ENCODE measurements at places on chromosomes 16 and 17.

DNA sequence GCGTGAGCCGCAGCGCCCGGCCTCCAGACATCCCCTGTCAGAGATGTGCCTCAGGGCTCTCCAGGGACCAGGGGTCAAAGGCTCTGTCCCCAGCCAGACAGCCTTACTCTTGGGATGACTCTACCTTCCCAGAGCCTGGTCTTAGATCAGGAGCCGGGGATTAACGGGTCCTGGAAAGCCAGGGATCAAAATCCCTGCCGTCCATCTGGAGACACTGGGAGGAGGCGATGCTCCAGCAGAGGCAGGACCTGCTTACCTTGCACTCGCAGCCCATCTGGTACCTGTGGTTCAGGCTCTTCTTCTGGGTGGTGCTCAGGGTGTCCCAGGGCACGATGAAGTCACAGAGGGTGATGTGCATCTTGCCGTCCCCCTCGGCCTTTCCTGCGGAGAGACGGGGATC, 16.7 kb upstream of the USP36 start:
- no peak for DNase-seq

DNA sequence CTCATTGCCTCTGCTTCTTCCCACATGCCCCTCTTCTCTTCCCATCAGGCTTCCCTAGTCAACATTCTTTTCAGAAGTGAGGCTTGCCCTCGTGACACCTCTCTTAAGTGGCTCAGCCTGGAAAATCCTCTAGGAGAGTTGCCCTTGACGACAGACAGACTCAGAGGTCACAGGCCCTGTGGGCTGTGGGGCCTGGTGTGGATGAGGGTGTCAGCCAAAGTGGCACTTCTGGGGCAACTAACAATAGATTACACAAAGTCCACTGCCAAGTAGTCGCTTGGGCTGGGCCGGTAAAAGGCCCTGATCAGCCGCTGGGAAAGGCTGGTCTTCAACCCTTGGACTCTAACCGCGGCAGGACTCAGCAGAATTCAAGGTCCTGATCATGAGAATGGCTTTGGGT, 33.7 kb upstream of the METTL16 start:
- DNase-seq: no peak

DNA sequence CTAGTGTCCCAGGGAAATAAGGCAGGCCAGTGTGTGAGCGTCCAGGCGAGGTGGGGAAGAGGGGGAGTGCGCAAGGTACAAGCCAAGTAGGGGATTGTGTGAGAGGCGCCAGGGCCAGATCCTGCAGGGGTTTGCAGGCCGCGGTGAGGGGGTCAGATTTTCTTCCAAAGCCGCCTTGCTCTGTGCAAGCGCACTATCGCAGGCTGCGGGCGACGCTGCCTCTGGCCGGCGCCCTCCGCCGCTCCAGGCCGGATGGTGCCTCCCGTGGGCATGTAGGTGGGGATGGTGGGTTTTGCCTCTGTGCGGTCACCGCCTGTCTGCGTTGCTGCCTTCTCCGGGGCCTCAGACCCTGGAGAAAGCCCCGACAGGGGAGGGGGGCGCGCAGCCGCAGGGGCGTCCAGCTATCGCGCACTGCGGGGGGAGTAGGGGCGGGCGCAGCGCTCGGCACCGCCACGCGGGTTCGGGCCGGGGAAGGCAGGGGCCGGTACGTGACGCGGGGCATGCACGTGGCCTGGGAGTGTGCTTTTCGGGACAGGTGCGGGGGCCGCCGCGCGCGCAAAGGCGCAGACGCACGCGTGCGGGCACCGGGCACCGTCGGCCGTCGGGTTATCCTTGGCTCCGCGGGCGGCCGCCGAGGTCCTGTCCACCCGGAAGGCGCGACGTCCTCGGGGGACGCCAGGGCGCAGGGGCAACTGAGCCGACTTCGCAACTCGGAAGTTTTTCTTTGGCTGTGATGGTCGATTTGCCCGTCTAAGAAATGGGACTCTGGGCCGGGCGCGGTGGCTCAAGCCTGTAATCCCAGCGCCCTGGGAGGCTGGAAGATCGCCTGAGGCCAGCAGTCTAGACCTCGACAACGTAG, 1.1 kb upstream of the HAPSTR1 start:
- peak; percentile 38 for DNase-seq

- DNase-seq: peak; percentile 38
Measured at GRCh38 chr17:57085448-57086068, 512 bp downstream of the AKAP1 start.

DNA sequence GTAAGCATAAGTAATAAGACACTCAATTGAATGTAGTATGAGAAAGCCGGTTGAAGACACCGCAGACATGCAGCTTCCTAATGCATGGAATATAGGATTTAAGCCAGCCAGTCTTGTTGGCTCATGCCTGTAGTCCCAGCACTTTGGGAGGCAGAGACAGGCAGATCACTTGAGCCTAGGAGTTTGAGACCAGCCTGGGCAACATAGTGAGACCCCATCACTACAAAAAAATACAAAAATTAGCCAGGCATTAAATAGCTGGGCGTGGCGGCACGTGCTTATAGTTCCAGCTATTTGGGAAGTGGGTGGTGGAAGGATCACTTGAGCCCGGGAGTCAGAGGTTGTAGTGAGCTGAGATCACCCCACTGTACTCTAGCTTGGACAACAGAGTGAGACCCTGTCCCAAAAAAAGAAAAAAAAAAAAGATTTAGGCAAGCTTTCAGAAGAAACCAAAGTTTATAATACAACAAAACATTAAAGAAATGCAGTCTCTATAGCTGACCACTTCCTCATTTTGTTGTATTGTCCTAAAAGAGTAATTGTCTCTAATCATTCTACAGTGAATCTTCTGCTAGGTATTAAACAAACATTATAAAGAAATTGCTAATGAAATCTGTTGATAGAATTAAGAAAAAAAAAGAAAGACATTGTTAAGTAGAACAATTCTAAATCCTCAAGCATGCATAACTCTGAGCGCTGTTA, 68.6 kb upstream of the KIFC3 start:
- DNase-seq: no peak

GRCh38 chr16:56228476-56228875, 37.2 kb downstream of the GNAO1 start:
- no peak for DNase-seq

- DNase-seq: no peak
Measured at GRCh38 chr17:76083536-76084182, 4.7 kb downstream of the ZACN start.

- no peak for DNase-seq
Measured at GRCh38 chr17:28199115-28199514, 119.9 kb upstream of the TMEM97 start.

- DNase-seq: no peak
Measured at GRCh38 chr17:74349120-74349519, 12.5 kb downstream of the BTBD17 start.

GRCh38 chr17:82897514-82898249, 57.9 kb upstream of the ZNF750 start:
- DNase-seq: no peak

GRCh38 chr17:81057079-81057730, 22.3 kb downstream of the BAIAP2 start:
- no peak for DNase-seq

- no peak for DNase-seq
Measured at GRCh38 chr16:19948186-19949104, 63.8 kb upstream of the GPRC5B start.

DNA sequence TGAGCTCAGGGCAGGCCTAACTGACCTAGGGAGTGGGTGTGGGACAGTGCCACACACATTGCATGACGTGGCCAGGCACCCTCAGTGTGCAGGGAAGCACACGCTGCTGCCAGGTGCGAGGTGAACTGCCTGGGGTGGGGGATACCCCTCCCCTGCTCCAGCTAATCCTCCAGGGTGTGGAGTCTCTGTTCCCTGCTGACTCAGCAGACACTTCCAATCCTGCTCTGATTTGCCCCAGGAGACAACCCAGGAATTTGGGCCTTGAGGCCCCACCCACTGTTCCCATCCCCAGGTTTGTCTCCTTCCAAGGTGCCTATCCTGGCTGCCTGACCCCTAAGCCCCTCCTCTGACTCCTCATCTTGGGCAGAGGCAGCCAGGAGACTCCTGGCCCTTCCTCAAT, 10.7 kb downstream of the DLX3 start:
- DNase-seq: no peak

DNA sequence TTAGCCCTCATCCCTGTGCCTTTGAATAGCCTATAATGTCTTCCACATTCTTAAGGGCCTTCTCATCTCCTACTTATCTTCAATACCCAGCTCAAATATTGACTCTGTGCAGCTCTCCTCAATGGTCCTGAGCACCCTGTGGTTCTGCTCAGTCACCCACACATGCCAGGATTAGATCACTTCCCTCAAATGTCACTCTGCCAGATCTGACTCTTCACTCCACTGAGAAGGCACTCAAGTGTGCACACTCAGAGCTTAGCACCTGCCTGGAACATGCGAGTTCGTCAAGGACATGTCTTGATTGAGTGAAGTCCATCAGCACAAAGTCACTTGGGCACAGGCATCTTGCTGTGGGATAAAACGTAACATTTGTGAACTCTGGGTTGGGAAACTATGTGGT, 404.8 kb downstream of the CDH13 start:
- no peak for DNase-seq

DNA sequence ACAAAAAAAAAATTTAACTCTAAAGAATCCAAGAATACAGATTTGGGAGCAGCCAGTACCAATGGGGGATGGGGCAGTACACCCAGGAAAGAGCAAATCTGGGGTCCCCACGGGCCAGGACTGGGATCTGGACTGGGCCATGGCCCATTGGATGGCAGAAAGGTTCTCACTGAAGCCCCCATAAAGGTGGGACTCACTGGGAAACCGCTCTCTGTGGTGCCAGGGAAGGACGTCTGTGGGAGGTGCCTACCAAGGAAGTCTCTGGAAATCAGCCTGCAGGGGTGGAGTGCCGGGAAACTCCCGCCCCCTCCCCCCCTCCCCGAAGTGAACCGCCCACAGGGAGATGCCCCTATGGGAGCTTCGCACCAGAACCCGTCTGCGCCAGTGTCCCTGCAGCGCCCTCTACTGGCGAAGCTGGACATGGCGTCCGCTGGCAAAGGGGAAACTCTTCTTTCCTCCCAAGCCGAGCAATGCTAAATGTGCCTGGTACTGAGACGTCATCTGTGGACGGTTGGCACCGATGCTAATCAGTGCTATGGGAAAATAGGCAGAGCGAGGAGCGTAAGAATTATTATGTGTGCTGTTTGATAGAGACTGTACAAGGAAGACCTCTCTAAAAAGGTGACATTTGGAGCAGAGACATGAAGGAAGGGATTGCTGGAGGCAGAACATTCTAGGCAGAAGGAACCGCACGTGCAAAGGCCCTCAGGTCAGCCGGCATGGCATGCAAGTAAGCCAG, 671.1 kb downstream of the WWOX start:
- DNase-seq: peak; percentile 67

- no peak for DNase-seq
Measured at GRCh38 chr16:81629896-81630634, 149.0 kb upstream of the PLCG2 start.

DNA sequence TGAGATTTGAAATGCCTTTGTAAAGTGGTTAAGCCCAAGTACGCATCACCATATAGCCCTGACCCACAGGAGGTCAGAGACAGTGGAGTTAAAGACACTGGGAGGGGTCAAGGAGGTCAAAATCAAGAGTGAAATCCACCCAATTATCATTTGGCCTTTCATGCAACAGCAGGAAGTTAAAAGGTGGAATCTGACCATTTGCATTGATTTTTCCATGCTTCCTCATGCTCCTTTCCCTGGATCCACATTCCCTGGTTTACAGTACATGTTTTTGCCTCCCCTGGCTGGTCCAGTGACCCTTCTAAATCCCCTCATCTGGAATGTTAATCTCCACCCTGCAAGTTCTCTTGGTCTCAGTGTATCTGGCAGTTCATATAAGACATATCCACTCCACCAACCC, 36.6 kb upstream of the TOM1L1 start:
- DNase-seq: no peak

GRCh38 chr16:82340531-82340930, 170.5 kb upstream of the MPHOSPH6 start:
- DNase-seq: no peak

DNA sequence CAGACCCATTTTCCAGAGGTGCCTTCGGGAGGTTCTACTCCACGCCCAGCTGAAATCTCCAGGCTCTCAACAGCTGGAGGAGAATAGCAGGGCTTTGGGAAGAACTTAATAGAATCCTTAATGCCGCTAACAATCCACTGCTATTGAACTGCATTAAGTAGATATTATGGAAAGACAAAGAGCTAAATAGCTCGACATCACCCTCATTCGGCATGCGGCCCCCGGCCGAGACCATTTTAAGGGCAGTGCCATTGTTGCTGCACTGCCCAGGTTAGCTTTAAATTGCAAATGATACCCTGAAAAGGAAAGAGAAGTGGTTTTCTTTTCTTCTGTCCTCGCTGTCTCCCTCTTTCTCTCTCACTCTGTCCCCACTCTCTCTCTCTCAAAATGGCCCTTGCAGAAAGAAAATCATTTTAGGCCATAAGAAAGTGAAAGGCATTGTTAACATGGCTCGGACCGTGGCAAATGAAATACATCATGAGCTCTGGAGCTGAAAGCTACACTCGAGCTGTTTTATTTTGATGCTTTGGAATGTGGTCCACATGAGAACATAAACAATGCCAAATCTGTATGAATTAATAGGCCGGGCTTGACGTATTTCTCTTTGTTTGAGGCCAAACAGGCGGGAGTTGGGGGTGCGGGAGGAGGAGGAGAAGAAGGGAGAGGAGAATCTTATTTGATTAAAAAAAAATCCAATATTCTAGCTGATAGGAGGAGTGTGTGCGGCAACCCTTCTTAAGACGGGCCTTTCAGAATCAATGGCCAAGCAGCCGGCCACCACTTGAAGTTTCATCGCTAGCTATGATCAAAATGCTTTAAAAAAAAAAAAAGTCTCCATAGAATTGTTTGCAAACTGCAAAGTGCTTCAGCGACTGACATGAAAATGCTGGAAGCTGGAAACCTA, 298.8 kb upstream of the IRX3 start:
- DNase-seq: no peak

DNA sequence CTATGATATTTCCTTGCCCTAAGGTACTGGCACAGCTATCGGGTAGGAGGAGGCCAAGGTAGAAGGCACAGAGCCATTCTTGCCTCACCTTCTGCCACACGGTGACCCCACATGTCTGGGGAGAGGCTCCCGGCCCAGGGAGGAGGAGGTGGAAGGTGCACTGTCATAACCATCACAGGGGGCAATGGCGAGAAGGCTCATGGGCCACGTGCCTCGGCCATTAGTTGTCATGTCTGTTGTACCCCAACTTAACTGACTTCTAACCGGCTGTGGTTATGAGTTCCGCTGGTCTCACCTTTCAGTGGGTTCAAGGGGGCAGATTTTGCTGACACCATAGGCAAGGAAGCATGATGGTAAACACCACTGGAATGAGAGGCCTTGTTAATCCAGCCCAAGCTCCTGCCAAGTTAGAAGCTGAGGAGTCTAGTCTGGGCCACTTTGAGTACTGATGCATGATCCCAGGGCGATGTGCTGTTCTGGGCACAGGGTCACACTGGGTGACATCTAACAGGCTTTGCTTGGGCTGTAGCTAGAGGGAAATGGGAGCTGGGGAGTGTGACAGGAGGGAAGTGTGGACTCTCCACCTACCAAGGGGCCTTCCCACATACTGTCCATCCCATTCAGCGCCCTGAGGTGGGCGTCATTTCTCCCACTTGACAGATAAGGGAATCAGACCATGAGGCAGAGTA, 39.6 kb downstream of the HLF start:
- no peak for DNase-seq

- no peak for DNase-seq
Measured at GRCh38 chr16:54923055-54923473, 7.6 kb upstream of the IRX5 start.

- no peak for DNase-seq
Measured at GRCh38 chr17:44320066-44320465, 4.6 kb downstream of the SLC25A39 start.

- DNase-seq: no peak
Measured at GRCh38 chr17:34996422-34997285, 16.3 kb downstream of the LIG3 start.

Measured in activated naive CD4-positive, alpha-beta T cell (primary cell).